Naive thymus-derived CD4-positive, alpha-beta T cell (primary cell): ENCODE measurements at places on chromosomes 2 and 18. TPM values are rescaled to one million over a fixed set of nuclear protein-coding genes. Genes with fewer than 3 reads are reported as not detected.

CGREF1 gene
- 0.54 TPM for total RNA-seq

SKOR2 gene
- not detected for total RNA-seq

SERPINB13 gene
- not detected for total RNA-seq

DNA sequence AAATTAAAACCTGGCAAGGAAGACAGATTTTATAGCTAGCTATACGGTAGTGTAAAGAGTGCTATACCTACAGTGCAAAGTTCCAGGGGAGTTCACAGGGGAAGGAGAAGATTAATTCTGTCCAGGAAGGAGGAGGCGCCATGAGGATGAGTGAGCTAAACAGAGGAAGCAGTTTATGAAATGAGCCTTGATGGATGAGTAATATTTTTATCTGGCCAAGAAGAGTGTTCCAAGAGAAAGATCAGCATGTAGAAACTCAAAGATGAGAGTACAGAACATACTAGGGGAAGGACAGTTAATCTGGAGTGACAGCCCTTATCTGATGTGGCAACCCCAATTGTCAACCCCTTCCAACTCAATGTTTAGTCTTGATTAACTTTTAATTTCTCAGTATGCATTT is 54.8 kb downstream of the CDH20 start:
- H3K27ac ChIP-seq: no peak overlapping the region
- H3K4me1 ChIP-seq: no peaks in the 10 kb centered on the region
- no peak for DNase-seq
- H3K27me3 ChIP-seq: no peaks in the 10 kb centered on the region

EPHA4 gene
- 31.8 TPM for total RNA-seq

EGR4 gene
- not detected for total RNA-seq

DNA sequence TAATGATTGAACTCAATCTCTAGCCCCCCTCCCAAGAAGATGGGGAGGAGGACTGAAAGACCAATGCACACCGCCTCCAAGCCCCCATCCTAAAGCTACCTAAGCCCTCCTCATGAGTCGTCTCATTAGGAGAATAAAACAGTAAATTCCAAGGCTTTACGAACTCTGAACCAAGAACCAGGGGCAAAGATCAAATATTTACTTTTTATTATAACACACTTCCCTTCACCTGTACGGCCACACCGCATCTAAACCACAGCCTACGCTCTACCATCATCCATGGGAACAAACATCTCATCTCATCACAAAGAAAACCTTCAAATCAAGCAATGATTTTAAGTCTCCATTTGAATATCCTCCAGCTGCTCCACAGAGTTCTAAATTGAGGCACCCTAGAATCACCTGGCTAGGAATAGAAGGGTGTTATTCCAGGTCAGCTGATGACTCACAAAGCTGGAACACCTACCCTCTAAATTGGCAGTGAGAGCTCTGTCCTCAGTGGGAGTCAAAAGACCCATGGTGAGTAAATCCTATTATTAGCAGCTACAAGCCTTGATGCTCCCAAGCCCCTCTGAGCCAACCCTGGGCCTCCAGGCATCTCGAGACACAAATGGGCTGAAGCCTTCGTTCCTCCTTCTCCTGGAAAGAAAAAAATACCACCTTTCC is 45.6 kb upstream of the BZW1 start:
- no peak for DNase-seq
- H3K4me1 ChIP-seq: no peaks in the 10 kb centered on the region
- no peak overlapping the region for H3K27ac ChIP-seq
- H3K36me3 ChIP-seq: no peaks in the 10 kb centered on the region
- H3K4me3 ChIP-seq: no peak overlapping the region

- no peaks in the 10 kb centered on the region for H3K4me1 ChIP-seq
- no peak overlapping the region for H3K4me3 ChIP-seq
- H3K27ac ChIP-seq: no peak overlapping the region
- H3K36me3 ChIP-seq: no peaks in the 10 kb centered on the region
- DNase-seq: no peak
These were observed 31.1 kb upstream of the STK39 start for GRCh38 chr2:168278424-168278888.

GRCh38 chr2:148317598-148317997 is 296.7 kb downstream of the MBD5 start:
- H3K4me1 ChIP-seq: no peaks in the 10 kb centered on the region
- H3K4me3 ChIP-seq: no peak overlapping the region
- no peak for DNase-seq
- no peaks in the 10 kb centered on the region for H3K27me3 ChIP-seq
- H3K27ac ChIP-seq: no peak overlapping the region
- H3K36me3 ChIP-seq: no peaks in the 10 kb centered on the region

BIN1 gene
- 116 and 120 TPM in 2 replicates for total RNA-seq

DNA sequence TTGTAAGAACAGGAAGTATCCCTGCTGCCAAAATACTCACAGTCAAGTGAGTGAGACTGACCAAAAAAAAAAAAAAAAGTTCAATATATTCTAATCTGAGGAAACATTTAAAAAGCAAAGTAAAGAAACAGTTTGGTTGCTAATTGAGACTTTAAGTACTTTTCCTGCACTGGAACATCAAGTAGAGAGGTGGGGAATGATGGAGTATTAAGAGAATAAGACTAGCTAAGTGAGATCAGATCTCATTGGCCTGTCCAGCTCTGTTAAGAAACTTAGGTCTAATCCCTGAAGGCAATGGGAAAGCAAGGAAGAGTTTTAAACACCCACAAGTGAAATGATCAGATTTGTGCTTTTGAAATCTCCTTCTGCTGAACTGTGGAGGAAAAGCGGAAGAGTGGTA is 27.8 kb upstream of the MAP4K3 start:
- no peak overlapping the region for H3K27ac ChIP-seq
- no peak overlapping the region for H3K4me3 ChIP-seq
- no peak for DNase-seq
- no peaks in the 10 kb centered on the region for H3K27me3 ChIP-seq

- DNase-seq: no peak
- no peaks in the 10 kb centered on the region for H3K27me3 ChIP-seq
- H3K4me1 ChIP-seq: no peaks in the 10 kb centered on the region
- no peaks in the 10 kb centered on the region for H3K36me3 ChIP-seq
- no peak overlapping the region for H3K4me3 ChIP-seq
These were observed 73.5 kb downstream of the CHN1 start for GRCh38 chr2:174931724-174932123.

UGT1A6 gene
- not detected for total RNA-seq

MAB21L4 gene
- total RNA-seq: not detected in 2 replicates

RAB6C gene
- total RNA-seq: not detected

GRCh38 chr2:241103176-241103595 is 1.1 kb upstream of the MTERF4 start:
- H3K4me3 ChIP-seq: peak overlapping the region; percentile 89
- DNase-seq: no peak
- peak overlapping the region; percentile 92 for H3K27ac ChIP-seq
- H3K36me3 ChIP-seq: peaks cover 33% of the 10 kb centered on the region

- no peak for DNase-seq
- no peaks in the 10 kb centered on the region for H3K27me3 ChIP-seq
- peaks cover 50% of the 10 kb centered on the region for H3K36me3 ChIP-seq
- H3K4me1 ChIP-seq: no peaks in the 10 kb centered on the region
These were observed 66.6 kb downstream of the ITGA4 start for GRCh38 chr2:181523756-181524155.

ALK gene
- total RNA-seq: not detected in 2 replicates

GRCh38 chr2:133390156-133390555 is 178.1 kb downstream of the NCKAP5 start:
- H3K36me3 ChIP-seq: no peaks in the 10 kb centered on the region
- DNase-seq: no peak
- H3K27me3 ChIP-seq: no peaks in the 10 kb centered on the region

- H3K4me1 ChIP-seq: no peaks in the 10 kb centered on the region
- no peaks in the 10 kb centered on the region for H3K27me3 ChIP-seq
- no peak overlapping the region for H3K27ac ChIP-seq
- H3K4me3 ChIP-seq: no peak overlapping the region
- no peak for DNase-seq
These were observed 44.7 kb upstream of the EML6 start for GRCh38 chr2:54678719-54679118.

MDH1B gene
- 0.17 TPM for total RNA-seq

PAX3 gene
- not detected for total RNA-seq

NTSR2 gene
- total RNA-seq: not detected

DNA sequence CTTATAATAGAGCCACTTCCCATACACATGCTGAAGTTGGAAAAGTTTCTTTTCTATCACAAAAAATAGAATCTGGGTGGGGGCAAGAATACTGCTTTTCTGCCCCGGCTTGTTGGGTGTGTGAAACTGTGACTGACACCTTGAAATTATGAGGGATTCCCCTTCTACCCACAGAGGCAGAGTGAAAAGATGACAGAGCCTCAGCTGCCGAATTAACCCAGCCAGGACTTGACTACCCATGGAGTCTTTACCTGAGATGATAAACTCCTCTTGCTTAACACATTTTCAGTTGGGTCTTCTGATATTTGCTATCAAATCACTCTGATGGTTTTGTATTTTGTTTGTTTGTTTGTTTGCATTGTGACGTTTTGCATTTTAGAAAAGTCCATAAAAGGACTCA is 66.0 kb upstream of the PMAIP1 start:
- H3K4me3 ChIP-seq: no peak overlapping the region
- DNase-seq: no peak
- no peak overlapping the region for H3K27ac ChIP-seq

DNA sequence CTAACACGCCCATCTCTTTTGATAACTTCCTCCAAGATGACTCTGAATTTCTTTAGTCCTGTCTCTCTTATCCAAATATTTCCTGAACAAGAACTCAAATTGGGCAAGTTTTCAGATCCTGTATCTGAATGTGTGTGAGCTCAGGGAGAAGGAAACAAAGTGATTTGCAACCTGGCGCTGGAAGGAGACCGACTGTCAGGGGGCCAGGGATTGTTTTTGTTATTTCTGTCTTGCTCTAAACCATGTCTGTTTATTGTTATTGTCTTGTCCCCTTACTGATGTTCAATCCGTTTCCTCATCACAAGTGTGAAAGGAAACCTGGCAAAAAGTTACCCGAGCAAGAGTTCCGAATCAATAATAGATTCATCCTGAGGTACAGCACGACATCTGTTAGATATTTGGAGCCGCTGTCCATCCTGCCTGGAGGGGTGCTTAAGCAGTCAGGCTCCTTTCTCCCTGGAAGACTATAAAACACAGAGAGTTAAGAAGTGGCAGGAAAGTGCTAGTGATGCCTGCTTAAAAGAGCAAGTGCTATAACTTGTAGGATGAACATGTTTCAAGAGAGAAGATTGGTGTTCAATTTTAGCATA is 132.5 kb upstream of the OSR1 start:
- H3K27ac ChIP-seq: no peak overlapping the region
- H3K4me3 ChIP-seq: no peak overlapping the region
- no peaks in the 10 kb centered on the region for H3K4me1 ChIP-seq
- peaks cover 6% of the 10 kb centered on the region for H3K27me3 ChIP-seq
- no peak for DNase-seq
- no peaks in the 10 kb centered on the region for H3K36me3 ChIP-seq

DNA sequence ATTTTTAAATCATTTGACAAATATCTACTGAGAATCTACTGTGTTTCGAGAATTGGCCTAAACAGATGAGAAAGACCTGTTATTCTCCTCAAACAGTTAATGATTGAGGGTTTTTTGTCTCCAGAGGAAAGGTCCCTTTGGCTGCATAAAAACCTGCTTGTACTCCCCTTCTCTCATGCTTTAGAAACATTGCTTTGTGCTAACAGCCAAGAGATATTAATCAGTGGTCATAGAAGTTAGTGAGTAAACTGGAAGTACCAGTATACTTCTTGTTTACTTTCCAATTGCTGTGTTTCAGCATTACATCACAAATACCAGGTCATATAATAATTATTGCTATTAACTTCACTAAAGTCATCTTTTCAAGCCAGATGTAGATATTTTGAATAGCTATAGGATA is 34.1 kb downstream of the ITGB6 start:
- H3K36me3 ChIP-seq: no peaks in the 10 kb centered on the region
- H3K4me3 ChIP-seq: no peak overlapping the region
- DNase-seq: no peak
- H3K27ac ChIP-seq: no peak overlapping the region
- H3K27me3 ChIP-seq: no peaks in the 10 kb centered on the region

- H3K27me3 ChIP-seq: no peaks in the 10 kb centered on the region
- H3K36me3 ChIP-seq: no peaks in the 10 kb centered on the region
- DNase-seq: no peak
- no peaks in the 10 kb centered on the region for H3K4me1 ChIP-seq
- no peak overlapping the region for H3K4me3 ChIP-seq
These were observed 60.0 kb upstream of the SGPP2 start for GRCh38 chr2:222364285-222364895.

GRCh38 chr2:80147690-80148089 is 156.9 kb downstream of the LRRTM1 start:
- H3K4me3 ChIP-seq: no peak overlapping the region
- H3K27me3 ChIP-seq: no peaks in the 10 kb centered on the region
- no peaks in the 10 kb centered on the region for H3K4me1 ChIP-seq
- no peaks in the 10 kb centered on the region for H3K36me3 ChIP-seq
- DNase-seq: no peak

IL18R1 gene
- 5.3 TPM for total RNA-seq

ACADL gene
- not detected for total RNA-seq

POTEC gene
- not detected for total RNA-seq

SCYGR2 gene
- not detected in 2 replicates for total RNA-seq

GPR45 gene
- total RNA-seq: not detected

- H3K36me3 ChIP-seq: no peaks in the 10 kb centered on the region
- H3K4me3 ChIP-seq: no peak overlapping the region
- DNase-seq: no peak
- no peaks in the 10 kb centered on the region for H3K27me3 ChIP-seq
These were observed 22.3 kb upstream of the TYMS start for GRCh38 chr18:635171-635570.

GRCh38 chr18:75799449-75800330 is 372.2 kb upstream of the SMIM21 start:
- H3K36me3 ChIP-seq: no peaks in the 10 kb centered on the region
- H3K4me1 ChIP-seq: no peaks in the 10 kb centered on the region
- DNase-seq: no peak
- H3K27me3 ChIP-seq: no peaks in the 10 kb centered on the region
- no peak overlapping the region for H3K27ac ChIP-seq
- H3K4me3 ChIP-seq: no peak overlapping the region

- no peaks in the 10 kb centered on the region for H3K4me1 ChIP-seq
- H3K4me3 ChIP-seq: no peak overlapping the region
- no peak for DNase-seq
- no peaks in the 10 kb centered on the region for H3K27me3 ChIP-seq
- H3K27ac ChIP-seq: no peak overlapping the region
- H3K36me3 ChIP-seq: no peaks in the 10 kb centered on the region
These were observed 139.8 kb upstream of the NCK2 start for GRCh38 chr2:105604938-105605337.

DNA sequence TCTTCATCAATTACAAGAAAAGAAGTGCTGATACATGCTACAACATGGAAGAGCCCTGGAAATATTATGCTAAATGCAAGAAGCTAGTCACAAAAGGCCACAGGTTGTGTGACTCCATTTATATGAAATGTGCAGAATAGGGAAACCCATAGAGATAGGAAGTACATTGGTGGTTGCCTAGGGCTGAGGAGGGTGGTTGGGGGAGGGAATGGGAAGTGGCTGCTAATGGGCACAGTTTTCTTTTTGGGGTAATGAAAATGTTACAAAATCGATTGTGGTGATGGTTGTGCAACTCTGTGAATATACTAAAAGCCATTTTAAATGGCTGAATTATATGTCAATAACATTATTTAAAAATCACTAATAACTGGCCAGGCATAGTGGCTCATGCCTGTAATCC is 24.3 kb upstream of the RESP18 start:
- no peaks in the 10 kb centered on the region for H3K4me1 ChIP-seq
- H3K4me3 ChIP-seq: no peak overlapping the region
